HepG2 (cell line): ENCODE measurements at places on chromosomes 16 and 17.

DNA sequence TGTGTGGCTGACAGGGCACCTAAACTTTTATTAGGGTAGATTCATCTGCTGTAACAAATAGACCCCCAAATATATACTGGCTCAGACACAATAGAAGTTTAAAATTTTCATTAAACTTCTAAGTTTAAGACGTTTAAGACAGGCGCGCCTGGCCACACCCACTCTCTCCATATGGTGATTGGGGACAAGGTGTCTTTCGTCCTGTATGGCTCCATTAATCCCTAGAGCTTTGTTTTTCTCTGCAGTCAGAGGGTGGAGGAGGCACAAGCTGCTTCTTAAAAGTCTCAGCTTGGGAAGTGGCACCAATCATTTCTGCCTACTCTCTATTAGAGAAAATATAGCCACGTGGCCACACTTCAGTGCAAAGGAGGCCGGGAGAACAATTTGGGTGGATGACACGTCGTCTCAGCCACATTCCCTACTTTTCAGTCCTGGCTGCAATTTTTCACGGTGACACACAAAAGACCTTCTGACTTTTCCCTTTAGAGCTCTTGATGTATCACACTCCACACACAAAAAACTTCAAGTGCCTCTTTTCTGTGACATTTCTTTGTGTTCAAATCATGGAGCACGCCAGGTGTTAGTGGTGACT is 125.5 kb upstream of the CACNG3 start:
- DNase-seq: no peak

GRCh38 chr16:54542805-54543505 is 256.4 kb upstream of the IRX3 start:
- no peak for DNase-seq

GRCh38 chr16:81214745-81215166 is 23.7 kb upstream of the BCO1 start:
- peak; percentile 48 for DNase-seq

- DNase-seq: peak; percentile 15
Observed at GRCh38 chr17:55705847-55706246, 16.8 kb downstream of the TMEM100 start.
